ENCODE measurements at places on chromosomes 6 and 20.

GRCh38 chr6:36267731-36268477 is 2.0 kb upstream of the PNPLA1 start:
- DNase-seq = no peak

DNA sequence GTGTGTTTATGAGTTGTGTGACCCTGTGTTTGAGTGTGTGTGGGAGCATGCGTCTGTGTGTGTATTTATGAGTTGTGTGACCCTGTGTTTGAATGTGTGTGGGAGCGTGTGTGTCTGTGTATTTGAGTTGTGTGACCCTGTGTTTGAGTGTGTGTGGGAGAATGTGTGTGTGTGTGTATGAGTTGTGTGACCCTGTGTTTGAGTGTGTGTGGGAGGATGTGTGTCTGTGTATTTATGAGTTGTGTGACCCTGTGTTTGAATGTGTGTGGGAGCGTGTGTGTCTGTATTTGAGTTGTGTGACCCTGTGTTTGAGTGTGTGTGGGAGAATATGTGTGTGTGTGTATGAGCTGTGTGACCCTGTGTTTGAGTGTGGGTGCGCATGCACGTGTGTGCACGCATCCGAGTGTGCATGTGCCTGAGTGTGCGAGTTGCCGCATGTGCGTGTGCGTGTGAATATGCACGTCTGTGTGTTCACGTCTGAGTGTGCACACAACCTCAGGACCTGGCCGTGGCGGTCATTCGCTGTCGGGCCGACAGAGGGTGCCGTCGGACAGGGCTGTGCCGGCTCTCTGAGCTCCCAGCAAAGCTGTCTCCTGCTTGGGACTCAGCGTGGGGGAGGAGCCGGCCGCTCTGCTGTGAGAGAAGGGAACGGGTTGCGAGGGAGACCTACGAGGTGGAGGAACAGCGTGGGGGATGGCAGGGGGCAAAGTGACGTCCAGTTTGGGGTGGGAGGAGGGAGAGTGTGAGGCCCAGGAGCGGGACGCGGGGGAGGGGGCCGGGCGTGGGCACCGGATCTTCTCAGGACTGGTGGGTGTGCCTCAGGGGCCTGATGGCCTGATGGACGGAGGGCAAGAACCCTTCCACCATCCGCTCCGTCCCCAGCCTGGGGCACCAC is 19.7 kb downstream of the SLC17A9 start:
- DNase-seq = peak; percentile 66

DNA sequence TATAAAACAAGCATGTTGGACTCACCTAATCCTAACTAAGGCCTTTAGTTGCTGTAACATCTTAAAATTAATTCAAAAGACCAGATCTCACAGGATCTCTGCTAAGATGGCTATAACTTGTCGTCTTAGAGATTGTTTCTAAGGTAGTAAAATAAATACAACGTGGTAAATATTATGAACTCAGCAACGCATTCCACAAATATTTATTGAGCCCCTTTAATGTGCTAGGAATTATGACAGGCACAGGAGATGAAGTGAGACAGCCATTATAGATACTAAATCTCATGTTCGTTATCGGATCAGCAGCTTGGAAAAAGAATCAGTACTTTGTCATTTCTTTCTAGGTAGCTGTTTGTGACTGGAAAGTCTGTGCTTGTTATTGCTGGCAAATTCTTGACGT is 20.9 kb upstream of the MCM3 start:
- no peak for DNase-seq

DNA sequence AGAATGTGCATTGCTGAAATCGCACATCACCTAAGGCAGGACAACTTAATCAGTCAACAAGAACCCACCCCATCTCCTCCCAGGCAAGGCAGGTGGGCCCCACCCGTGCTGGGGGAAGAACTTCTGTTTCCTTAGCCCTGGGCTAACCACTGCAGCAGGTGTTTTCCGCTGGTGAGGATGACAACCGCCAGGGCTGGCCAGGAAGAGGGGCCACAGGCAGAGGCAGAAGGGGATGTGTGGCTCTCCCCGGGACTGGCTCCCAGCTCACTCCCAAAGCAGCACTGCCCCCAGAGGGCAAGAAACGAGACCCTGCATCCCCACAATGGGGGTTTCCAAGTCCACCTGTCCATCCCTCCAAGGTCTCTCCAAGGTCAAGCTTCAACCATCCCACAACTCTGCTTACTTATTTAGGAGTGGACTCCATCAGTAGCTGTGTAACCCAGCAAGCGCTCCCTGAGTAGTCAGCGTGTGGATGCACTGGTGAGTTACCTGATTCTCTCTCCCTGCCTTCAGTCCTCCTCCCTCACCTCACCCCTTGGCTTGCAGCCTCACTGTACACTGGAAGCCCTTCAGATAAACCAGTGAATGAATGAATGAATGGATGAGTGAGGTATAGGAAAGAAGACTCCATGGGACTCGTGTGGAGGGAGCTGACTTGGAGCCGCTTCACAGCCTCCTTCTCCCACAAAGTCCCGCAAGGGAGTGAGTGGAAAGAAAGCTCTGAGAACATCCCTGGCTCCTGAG is 168.2 kb upstream of the CST7 start:
- DNase-seq = no peak

- no peak for DNase-seq
Observed at GRCh38 chr6:109056661-109057060, 38.0 kb downstream of the SESN1 start.

GRCh38 chr20:33191484-33191883 is 23.5 kb downstream of the BPIFA2 start:
- DNase-seq = peak; percentile 37

DNA sequence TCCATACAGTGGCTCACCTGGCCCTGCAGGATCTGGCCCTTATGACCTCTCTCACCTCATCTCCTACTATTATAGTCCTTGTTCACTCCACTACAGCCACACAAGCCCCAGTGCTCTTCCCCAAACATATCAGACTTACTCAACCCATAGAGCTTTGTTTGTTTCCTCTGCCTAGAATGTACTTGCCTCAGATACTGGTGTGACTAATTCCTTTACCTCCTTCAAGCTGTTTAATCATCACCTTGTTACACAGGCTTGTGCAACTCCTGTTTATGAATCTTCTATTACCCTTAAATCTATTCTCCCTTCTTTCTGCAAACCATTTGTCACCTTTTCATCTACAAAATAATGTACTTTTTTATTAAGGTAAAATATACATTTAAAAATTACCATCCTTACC is 3.2 kb downstream of the DEFB125 start:
- no peak for DNase-seq

GRCh38 chr20:33653218-33653899 is 8.8 kb upstream of the C20orf144 start:
- DNase-seq = peak; percentile 72

DNA sequence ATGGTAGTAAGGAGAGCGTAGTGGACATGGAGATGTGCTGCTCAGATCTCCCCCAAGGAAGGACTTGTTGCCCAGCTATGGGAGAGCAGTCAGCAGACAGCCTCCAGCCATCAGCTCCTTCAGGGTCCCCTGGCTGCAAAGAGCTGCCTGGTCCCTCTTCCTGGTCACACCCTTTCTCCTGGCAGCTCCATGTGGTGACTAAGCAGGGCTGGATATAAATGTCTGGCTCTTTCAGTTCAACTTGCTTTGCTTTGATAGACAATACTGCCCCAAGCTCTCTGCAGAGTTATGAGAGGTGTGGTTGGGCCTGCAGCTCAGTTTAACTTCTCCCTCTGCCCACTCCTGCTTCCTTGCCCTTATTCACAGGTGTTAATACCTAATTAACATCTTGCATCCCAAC is 64.1 kb upstream of the DDR1 start:
- DNase-seq = no peak

DNA sequence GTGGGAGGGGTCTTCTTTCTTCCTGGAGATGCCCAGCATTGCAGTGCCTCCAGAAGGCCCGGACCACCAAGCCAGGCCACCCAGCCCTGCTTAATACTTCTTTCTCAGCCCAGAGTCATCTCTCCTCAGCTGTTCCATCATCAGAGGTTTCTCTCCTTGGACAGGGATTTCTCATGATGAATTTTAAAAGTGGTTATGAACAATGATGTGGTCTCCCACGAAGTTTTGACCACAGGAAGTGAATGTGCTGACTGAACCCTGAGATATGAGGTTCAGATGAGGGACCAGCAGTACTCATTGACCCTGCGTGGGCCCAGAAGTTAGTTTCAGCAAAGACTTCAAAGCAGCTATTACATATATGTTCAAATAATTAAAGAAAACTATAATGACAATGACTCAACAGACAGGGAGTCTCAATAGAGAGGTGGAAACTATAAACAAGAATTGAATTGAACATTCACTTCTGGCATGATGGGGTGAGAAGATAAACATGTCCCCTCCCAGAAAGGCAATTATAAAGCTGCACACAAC is 114.5 kb upstream of the SLC22A16 start:
- no peak for DNase-seq

DNA sequence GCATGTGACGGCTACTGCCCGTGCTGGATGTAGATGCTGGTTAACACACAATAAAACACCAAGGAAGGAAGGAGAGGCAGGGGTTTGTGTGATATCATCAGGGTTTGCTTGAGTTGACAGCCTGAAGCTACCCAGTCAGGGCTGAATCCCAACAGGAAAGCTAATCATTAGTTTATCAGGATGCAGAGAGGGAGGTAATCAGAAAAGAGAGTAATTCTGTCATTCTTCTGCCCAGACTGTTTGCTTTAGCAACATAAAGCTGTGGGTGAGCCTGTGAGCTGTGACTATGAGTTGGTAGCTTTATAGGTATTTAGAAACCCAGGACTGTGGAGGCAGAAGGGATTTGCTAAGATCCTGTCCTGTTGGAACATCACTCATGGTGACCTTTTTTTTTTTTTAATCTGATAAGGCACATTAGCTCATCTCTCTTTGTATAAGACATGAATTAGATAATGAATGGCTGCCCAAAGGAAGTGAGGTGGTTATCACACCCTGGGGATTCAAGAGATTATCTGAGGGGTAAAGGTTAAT is 79.3 kb downstream of the CAP2 start:
- peak; percentile 33 for DNase-seq

GRCh38 chr20:38126146-38126921 is 38.7 kb downstream of the TGM2 start:
- no peak for DNase-seq

DNA sequence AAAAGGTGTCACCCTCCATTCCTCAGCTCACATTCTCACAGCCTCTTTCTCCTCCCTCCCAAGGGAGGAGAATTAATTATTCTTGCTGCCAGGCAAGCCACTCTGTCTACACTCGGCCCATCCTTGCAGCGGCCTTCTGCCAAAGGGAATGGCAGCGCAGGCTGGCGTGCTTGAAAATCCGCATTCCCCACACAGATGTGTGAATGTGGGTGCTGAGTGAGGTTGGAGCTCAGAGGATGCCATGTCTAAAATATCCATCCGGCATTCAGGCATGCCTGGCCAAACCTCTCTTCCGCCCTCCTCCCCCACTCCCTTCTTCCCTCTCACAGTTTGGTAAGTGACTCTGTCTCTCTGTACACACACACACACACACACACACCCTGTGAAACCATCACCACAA is 27.7 kb downstream of the PNPLA1 start:
- DNase-seq = no peak

GRCh38 chr6:3775386-3775785 is 23.9 kb upstream of the PXDC1 start:
- DNase-seq = no peak

DNA sequence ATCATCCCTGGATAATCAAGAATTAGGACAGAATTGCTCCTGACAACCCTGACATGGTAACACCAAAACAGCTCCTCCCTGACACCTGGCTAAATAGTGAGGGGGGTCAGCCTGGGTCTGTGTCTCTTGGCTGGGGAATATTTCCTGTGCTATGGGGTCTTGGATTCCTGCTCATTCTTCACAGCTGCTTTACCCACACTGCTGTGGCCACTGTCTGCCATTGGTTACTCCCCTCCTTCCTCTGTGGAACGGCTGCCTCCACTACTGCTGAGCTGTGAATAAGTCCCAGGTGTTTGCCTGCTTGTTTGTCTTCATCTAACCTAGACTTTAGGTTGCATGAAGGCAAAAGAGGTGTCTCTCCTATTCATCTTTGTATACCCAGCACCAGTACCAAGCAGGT is 33.9 kb upstream of the TXLNB start:
- DNase-seq = no peak

DNA sequence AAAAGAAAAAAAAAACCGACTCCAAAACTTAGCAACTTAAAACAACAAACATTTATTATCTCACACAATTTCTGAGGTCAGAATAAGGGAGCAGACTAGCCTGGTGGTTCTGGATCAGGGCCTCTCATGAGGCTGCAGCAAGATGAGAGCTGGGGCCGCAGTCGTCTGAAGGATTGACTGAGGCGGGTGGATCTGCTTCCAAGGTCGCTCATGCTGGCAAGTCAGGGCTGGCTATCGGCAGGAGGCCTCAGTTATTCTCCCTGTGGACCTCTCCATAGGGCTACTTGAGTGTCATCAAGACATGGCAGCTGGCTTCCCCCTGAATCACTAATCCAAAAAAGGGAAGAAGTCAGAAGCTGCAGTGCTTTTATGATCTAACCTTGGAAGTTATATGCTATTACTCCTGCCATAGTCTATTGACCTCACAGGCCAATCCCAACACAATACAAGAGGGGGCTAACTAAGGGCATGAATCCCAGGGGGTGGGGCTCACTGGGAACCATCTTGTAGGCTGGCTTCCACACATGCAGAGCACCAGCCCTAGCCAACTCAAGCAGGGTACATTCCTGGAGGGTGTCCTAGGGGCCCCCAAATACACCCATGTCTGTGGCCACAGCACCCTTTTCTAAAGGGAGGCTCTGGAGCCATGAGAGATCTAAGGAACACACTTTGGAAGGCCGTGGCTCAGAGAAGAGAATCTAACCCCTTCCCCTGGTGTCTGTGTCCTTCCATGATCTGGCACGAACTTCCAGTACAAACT is 11.3 kb downstream of the EBF4 start:
- DNase-seq = no peak

GRCh38 chr20:61027218-61027617 is 224.8 kb upstream of the CDH4 start:
- DNase-seq = no peak

DNA sequence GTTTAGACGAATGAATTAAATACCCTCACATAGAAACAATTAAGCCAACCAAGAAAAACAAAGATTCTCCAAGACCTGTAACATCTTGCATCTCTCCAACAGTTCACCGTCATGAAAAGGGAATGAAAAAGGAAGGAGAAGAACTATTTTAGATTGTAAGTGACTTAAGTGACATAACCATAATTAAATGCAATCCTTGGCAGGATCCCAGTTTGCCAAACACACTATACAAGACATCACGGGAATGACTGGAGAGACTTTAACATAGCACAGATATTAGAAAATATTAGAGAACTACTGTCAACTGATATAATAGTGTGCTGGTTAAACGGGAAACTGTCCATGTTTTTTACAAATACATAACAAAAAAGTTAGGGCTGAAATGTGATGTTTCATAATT is 22.2 kb downstream of the EPB41L2 start:
- no peak for DNase-seq

DNA sequence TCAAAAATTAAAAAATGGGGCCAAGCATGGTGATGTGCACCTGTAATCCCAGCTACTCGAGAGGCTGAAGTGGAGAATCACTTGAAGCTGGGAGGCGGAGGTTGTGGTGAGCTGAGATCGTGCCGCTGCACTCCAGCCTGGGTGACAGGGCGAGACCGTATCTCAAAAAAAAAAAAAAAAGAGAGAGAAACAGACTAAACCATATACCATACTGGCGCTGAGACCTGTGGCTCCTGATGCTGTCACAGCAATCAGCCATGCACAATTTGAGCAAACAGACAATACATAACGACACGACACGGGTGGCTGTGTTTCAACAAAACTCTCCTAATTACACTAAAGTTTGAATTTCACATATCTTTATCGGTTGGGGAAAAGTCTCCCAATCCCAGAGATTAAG is 14.9 kb upstream of the CBFA2T2 start:
- DNase-seq = peak; percentile 15
